ENCODE measurements at places on chromosomes 6 and 20.

GRCh38 chr6:16766836-16767745, 5.8 kb upstream of the ATXN1 start:
- DNase-seq = no peak

- DNase-seq = no peak
Measured at GRCh38 chr20:8633366-8633765, 435.5 kb upstream of the PLCB4 start.

DNA sequence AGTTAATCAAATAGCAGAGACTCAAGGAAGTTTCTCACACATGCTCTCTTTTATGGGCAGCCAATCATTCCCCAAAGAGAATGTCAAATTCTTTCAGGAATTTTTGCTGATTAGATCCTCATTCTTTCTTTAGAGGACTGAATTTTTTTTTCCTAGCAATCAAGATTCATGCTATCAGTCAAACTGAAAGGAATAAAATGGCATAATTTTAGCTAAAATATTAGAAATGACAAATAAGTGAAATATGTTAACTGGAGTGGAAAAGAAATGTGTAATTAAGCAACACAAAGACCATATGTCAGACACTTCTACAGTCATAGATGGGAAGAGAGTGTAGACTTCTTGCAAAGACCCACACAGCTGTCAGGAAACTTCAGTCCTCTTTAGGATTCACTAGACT, 242.3 kb upstream of the RNF217 start:
- no peak for DNase-seq

DNA sequence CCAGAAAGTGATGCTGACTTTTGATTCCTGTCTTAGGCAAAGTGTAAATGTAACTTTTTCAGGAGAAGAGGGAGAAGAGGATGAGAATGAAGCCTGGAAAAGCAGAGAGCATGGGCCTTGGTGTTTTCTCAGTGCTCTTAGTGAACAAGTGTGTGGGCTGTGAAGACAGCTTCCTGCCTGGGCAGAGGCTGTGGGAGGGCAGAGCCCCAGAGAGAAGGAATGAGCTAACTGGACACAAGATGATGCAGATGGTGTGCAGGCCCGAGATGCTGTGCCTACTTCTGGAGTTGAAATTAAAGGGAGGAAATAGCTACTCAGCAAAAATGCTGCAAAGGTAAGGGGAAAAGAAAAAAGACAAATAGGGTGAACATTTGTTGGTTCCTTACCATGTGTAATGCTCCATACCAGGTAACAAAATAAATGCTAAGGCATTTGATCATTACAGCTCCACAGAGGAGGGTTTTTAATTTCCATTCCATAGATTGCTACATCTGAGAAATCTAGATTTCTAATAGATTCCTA, 87.0 kb upstream of the CEP162 start:
- DNase-seq = no peak

DNA sequence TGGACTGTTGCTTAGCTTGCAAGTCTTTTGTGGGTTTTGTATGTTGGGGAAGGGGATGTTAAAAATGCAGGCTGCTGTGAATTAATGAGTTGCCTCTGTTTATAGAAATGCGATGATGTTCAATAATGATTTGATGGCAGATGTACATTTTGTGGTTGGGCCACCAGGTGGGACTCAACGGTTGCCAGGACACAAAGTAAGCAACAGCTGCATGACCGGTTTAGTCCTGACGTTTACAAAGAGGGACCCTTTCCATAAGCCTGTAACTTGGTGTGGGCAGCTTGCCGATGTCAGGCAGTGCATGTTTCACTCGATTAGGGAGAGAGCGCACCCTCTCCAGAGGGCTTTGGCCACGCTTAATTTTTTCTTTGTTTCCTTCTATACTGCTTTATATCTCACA, 1.3 kb downstream of the BTBD3 start:
- DNase-seq = no peak
